Ammon's horn (tissue), 1 donor: ENCODE measurements at places on chromosomes 7 and 10.

DNA sequence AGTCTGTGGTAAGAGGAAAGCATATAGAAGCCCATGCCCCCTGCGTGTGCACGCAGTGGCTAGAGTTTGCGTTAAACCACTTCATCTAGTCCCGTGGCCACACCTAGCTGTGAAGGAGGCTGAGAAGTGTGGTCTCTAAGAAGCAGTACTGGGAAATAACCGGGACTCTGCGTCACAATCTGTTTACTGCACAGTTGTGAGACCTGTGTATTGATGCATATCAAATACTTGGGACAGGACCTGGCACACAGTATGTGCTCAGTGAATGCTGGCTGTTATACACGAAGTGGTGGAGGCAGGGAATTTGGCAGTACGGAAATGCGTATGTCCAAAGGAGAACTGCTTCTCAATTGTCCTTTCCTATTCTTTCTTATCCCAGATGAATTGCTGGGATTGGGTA, 149.5 kb downstream of the ARHGAP21 start:
- DNase-seq, result no peak

DNA sequence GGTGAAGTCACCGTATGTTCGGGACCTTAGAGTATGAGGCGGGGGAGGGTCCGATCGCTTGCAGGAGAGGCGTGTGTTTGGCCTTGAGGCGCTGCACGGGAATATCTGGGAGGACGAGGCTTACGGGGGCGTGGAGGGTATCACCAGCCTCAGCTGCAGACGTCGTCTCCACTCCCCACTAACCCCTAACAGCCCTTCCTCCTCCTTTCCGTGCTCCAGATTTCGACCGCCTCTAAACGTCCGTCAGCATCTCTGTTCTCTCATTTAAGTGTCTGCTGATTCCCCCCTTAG, 23.5 kb upstream of the ZNF12 start:
- DNase-seq, result no peak

- DNase-seq, result no peak
Measured at GRCh38 chr7:135913404-135913803, 63.8 kb downstream of the MTPN start.

- DNase-seq, result no peak
Measured at GRCh38 chr7:151494298-151495284, 25.1 kb downstream of the RHEB start.

GRCh38 chr10:61188691-61189090, 244.7 kb upstream of the RHOBTB1 start:
- DNase-seq, result no peak
